ENCODE measurements at places on chromosomes 6 and 20.

GRCh38 chr20:62666736-62667529 is 24.6 kb downstream of the SLCO4A1 start:
- no peak for DNase-seq

DNA sequence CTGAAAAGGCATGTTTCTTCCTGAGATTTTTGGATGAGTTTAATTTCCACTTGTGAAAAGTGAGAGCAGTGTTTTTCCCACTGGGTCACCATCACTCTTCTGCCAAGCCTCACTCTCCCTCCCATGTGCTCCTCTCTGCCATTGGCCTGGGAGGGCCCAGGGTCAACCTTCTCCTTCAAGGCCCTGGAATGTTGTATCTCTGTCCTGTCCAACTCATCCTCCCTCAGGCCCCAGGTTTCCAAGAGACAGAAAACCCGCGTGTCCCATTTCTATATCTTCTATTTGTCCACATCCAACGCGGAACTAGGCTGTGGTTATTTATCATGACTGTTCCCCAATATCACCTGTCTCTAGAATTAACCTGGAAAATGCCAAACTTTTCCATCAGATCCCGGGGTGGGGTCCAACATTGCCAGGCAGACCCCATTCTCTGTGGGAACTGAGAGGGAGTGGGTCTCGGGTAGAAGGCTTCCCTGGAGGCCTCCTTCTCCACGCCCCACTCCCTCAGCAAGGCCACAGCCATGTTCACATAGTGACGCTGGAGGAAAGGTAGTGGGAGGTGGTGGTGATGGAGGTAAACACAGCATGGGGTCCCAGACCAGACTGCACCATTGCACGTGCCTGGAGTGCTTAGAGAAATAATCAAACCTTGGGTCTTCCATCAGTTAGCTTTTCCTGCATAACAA is 173.5 kb downstream of the SCP2D1 start:
- no peak for DNase-seq

- no peak for DNase-seq
Measured at GRCh38 chr6:159483259-159483658, 209.8 kb downstream of the SOD2 start.

DNA sequence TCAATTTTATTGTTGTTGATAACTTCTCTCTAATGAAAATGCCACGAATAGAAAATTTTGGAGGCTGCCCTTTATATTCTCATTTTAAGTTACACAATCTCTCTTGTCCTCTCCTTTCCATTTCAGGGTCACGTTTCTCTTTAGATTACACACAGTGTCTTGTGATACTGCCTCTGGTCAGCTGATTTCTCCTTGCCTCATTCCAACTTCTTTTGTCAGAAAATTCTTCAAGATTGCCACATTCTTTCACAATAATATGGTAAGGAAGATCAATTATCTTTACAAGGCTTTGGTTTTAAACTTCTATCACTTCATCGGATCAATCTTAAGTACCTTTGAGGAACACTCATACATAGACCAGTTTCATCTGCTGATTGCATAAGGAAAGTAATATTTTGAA is 370.3 kb downstream of the RFPL4B start:
- no peak for DNase-seq

GRCh38 chr6:21596949-21597682 is 3.6 kb downstream of the SOX4 start:
- DNase-seq = peak; percentile 40

DNA sequence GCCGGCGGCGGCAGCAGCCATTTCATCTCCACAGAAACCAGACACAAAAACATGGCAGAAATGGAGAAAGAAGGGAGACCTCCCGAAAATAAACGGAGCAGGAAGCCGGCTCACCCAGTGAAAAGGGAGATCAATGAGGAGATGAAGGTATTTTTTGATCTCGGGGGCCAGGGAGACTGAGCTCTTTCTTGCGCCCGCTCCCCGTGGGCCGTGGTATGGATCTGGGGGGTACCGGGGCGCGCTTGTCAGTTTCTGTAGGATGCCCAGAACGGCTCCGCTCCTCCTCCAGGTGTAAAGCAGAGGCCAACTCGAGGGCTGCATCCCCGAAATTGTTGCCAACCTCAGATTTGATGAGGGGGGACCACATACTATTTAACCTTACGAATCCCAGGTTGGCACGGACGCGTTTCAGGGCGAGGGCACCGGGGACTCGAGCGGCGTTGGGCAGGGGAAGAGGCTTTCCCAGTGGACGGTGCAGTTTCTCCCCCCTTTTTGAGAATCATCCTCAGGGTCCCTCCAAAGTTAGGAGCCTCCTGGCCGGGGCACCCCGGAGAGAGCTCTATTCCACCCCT is 735 bp downstream of the SOBP start:
- no peak for DNase-seq

GRCh38 chr20:32433311-32434021 is 75.3 kb downstream of the ASXL1 start:
- DNase-seq = no peak

DNA sequence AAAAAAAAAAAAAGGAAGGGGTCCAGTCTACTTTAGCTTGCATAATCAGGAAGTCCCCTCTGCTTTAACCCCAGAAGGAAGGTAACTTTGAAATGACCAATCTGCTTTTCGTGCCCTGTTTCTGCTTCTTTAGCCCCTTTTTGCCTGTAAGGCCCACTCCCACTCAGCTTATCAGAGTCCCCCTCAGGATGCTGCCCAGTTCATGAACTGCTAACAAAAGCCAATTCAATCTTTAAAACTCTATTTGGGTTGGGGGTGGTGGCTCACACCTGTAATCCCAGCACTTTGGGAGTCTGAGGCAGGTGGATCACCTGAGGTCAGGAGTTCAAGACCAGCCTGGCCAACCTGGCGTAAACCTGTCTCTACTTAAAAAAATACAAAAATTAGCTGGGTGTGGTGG is 12.3 kb downstream of the GHRH start:
- DNase-seq = no peak

DNA sequence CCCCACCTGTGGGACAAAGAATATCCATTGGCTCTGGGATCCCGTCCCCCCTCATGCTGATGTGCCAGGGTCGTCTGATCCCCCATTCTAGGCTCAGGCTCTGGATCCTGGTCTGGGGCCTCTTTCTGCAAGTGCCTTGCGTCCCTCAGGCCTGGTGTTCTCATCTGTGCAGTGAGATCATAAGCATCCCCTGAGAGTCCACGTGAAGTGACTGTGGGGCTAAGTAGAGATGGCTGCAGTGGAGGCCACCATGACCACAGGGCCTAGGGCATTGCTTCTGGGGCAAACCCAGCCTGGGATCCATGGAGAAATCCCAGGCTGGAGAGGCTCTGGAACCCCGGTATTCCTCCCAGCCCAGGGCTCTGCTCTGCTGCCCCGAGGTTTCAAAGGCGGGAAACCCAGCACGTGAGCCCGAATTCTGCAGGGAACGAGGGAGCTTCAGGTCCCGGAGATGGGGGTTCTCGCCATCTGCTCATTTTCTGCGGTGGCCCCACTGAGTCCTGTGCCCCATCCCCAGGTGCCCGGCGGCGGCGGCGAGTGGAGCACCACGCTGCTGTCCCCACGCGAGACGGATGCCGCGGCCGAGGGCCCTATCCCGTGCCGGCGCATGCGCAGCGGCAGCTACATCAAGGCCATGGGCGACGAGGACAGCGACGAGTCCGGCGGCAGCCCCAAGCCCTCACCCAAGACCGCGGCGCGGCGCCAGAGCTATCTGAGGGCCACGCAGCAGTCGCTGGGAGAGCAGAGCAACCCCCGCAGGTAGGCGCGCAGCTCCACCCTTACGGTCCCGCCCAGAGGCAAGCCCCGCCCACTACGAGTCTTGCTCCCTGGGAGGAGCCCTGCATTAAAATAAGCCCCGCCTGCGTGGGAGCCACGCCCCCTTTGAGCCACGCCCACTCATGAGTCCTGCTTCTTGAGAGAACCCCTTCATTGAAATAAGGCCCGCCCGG is 105.5 kb upstream of the MYL9 start:
- peak; percentile 51 for DNase-seq

DNA sequence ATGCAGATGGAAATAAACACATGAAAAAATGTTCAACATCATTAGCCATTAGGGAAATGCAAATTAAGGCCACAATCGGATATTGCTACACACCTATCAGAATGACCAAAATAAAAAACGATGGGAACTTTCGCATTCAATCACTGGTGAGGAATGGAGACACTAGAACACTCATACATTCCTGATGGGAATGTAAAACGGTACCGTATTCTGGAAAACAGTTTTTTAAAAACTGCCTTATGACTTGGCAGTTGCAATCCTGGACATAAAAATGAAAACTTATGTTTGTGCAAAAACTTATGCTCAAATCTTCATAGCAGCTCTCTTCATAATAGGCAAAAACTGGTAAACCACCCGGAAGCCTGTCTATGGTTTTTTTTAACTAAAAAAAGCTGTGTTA is 146.0 kb downstream of the CEBPB start:
- DNase-seq = no peak

DNA sequence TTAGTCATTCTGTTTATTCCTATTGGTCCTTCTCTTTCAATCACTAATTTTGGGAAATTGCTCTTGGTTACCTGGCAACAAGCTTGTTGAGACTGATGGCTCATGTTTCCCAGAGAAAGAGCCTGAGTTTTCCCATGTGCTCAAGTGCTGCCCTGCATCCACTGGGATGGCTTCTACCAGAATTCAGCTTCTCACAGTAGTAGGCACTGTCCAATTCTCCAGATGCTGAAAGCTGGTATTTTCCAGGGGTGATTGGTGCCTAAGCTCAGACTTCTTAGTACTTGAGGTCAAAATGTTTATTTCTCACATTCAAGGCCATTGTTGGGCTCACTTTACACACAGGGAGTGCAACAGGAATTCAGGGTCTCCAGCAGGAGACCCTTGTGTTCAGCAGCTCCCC is 29.1 kb upstream of the SLC2A12 start:
- DNase-seq = no peak

GRCh38 chr20:8953300-8953699 is 115.6 kb upstream of the PLCB4 start:
- no peak for DNase-seq

GRCh38 chr6:106181664-106182418 is 95.7 kb downstream of the PRDM1 start:
- DNase-seq = no peak

- no peak for DNase-seq
Measured at GRCh38 chr20:57294550-57294949, 28.1 kb upstream of the BMP7 start.

GRCh38 chr6:16868968-16869367 is 107.7 kb upstream of the ATXN1 start:
- no peak for DNase-seq

- DNase-seq = no peak
Measured at GRCh38 chr20:58590679-58591473, 60.2 kb upstream of the STX16 start.

GRCh38 chr20:39112178-39112743 is 150.1 kb downstream of the DHX35 start:
- no peak for DNase-seq

DNA sequence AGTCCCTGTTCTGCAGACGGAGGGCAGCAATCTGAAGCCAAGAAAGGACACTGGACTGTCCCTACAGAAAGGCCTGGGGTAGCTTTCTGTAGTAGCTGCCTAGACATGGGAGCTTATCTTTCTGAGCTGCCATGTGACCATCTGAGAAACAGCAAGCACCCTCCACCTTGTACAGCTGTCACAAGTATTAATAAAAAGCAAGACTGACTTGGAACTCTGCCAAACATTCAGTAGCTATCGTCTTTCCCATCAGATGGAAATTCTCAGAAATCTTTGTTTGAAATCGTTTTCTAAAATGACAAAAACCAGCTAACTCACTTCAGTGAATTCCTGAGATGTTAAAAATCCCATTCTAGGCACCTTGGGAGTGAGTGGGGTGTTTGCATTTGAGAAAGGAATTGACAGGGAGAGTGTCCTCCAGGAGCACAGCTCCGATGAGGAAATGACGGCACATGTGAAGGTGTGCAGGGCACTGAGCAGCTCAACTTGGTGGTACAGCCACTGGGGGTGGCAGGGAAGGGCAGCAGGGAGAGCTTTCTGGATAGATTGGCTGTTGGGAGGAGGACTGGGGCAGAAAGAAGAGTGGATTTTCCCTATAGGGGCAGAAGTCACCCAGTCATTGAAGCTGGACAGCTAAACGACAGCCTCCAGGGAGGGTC is 24.5 kb downstream of the ACSS1 start:
- DNase-seq = no peak

DNA sequence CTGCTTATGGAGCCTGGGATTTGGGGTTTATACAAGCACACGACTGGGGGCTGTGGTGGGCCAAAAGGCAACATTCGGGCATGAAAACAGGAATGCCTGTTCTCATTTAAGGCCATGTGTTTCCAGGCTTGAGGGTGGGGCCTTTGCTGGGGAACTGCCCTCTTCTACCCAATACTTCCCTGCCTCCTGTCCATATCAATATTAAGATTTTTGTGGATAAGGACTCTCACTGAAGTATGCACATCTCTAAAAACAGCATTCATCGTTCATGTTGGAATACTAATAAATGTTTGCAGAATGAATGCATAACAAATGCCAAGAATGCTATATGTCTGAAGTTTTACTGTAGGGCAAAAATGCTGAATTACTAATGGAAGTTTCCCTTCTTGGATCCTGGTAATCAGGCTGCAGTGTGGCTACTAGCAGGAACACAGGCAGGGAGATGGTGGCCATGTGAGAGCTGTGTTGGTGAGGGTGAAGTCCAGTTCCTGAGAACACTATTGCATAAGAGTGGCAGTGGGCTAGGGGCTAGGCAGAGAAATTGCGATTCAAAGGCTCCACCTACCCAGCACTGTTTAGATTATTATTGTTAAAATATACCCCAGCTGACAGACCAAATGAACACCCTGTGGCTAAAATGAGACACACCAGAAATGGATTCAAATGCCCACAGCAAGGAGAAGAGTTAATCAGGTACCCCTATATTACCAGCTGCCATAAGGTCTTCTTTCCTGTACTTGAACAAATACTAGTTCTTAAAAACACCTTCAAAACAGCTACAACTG is 644.3 kb downstream of the EPM2A start:
- no peak for DNase-seq

GRCh38 chr6:30489081-30490025 is at the start of gene HLA-E:
Gene HLA-E (plus strand): TSS chr6:30489509. CDS start chr6:30489532, 23 bp downstream.
- DNase-seq = peak; percentile 28

DNA sequence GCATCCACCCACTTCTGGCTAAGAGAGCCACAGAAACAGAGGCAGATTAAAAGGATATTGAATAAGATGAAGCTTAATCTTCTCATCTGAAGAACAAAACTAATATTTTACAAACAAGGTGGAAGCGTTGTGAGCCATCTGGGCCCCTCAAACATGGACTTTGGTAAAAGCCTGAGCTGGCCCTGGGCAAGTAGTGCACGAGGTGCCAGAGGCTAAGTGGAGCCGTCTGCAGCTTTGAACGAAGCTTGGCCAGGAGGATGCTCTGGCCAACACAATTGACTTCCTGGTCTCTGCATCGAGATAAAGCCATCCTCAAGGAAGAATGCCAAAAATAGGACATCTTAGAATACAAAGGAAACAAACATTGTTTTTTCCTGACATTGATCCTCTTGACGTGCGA is 53.2 kb upstream of the PLEKHG1 start:
- DNase-seq = no peak

GRCh38 chr6:131952886-131953509 is 1.8 kb upstream of the CCN2 start:
- DNase-seq = no peak

DNA sequence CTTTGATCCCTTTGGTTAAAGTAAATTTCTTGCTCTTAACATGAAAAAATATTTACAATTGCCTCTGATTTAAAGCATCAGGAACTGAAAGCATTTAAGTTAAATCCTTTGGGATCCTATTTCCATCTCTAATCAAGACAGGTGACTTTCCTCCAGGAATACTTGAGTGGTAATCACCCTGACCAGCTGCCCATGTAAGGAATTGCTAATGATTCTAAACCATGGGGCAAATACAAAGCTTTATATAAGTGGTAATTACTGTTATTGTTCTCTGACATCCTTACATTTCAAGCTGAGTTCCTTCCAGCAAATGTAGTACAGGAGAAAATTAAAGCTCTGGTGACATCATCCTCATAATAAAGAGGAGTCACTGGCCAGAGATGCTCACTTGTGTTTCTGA is 100.6 kb downstream of the CRYBG1 start:
- DNase-seq = no peak

Data from NCI-H2081 treated with DMSO at 0.1 percent for 48 hours (cell line).